Activated T-helper 2 cell treated with anti-CD3 and anti-CD28 coated beads, Interferon-gamma antibody, Interleukin-2, Interleukin-4, amounts not matched to agents 10 μg/mL and 5 μg/mL and 100 μg/mL, durations not matched to agents 14 hours and 24 hours and 36 hours (primary cell): ENCODE measurements at places on chromosomes 4 and X.

GRCh38 chr4:25702848-25703247 is 47.2 kb downstream of the SLC34A2 start:
- DNase-seq = no peak
- H3K4me1 ChIP-seq = no peaks in the 10 kb centered on the region
- no peaks in the 10 kb centered on the region for H3K36me3 ChIP-seq
- no peaks in the 10 kb centered on the region for H3K27me3 ChIP-seq

- peaks cover 6% of the 10 kb centered on the region for H3K27me3 ChIP-seq
- no peaks in the 10 kb centered on the region for H3K36me3 ChIP-seq
- H3K4me3 ChIP-seq = no peak overlapping the region
- H3K27ac ChIP-seq = no peak overlapping the region
- H3K4me1 ChIP-seq = no peaks in the 10 kb centered on the region
- DNase-seq = no peak
Measured at GRCh38 chr4:107838861-107839565, 14.3 kb downstream of the SGMS2 start.

- H3K4me3 ChIP-seq = peak overlapping the region; percentile 1
- H3K27me3 ChIP-seq = no peaks in the 10 kb centered on the region
- H3K27ac ChIP-seq = peak overlapping the region; percentile 76
- peaks cover 93% of the 10 kb centered on the region for H3K4me1 ChIP-seq
Measured at GRCh38 chr4:10100734-10101216, 15.8 kb downstream of the WDR1 start.

DNA sequence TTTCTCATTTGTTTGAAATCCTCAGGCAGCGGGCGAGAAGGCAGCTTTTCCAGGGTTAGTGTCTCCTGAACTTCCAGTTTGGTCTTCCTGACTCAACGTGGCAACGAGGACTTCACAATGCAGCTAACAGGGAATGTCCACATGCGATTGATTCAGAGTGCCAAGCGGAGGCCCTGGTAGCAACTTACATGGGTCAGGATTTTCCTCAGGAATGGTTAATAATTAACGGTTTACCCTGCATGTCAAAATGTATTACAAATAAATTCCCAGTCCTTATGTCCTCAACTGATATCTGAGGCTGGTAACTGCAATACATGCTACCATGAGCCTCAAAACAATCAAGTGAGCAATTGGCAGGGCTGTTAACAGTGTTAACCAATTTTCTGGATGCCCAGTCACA is 67.2 kb downstream of the MAP3K15 start:
- DNase-seq = no peak
- no peak overlapping the region for H3K4me3 ChIP-seq
- peaks cover 4% of the 10 kb centered on the region for H3K27me3 ChIP-seq
